ENCODE measurements at places on chromosomes 5 and 9.

- DNase-seq, result no peak
Measured at GRCh38 chr9:124040935-124041816, 29.6 kb downstream of the LHX2 start.

- DNase-seq, result no peak
Measured at GRCh38 chr5:66602621-66603020, 6.4 kb downstream of the MAST4 start.

DNA sequence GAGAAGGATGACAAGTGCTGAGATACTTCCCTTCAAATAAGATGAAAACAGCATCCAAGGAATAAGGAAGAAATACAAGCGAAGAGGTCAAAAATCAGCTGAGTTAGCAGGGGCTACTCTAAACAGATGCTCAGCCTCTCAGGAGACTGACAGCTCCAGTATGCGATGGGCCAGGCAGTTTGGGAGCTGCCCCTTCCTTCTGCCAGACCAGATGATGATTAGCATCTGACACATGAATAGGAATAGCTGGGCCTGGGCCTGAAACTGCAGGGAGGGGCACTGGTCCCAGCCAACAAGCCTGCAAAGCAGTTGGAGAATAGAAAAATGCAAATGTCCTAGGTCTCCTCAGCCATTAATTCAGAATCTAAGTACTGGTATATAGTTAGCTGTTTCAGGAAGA lies 13.1 kb upstream of the MAP3K1 start:
- DNase-seq, result no peak

GRCh38 chr5:135920199-135920598 lies 24.6 kb upstream of the IL9 start:
- DNase-seq, result no peak

DNA sequence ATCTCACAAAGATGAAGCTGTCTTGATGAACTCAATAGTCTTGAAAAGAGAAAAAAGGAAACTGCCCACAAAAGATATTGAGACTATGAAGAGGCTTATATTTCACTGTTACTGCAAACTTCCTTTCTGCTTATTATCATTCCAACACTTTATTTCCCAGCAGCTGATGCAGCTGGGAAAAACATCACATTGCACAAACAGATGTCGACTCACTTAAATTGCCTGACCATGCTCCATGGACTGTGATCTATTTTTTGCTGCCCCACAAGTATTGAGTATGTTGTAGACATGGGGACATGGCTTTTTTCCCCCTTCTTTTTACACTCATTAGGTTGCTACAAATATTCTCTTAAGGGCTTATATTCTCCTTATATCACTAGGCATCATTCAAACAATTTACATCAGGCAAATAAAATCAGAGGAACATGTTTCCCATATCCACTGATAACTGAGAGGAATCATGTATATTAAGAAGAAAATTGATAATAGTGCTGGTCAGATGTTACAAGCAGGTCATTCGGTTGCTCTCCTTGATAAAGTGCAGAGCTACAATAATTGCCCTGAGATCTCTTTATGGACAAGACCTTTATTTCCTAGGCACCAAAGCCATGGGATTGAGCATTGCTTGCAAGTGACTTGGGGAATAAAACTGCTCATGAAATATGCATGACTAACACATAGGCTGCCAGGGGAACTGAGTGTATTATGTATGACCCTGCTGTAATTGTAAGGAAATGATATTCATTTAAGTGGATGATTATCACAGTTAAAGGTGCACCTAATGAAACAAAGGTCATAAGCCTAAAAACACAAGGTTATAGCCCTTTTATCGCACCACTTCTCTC lies 509.9 kb downstream of the ZNF608 start:
- DNase-seq, result no peak

- no peak for DNase-seq
Measured at GRCh38 chr5:141077826-141078225, 16.6 kb upstream of the PCDHB2 start.

GRCh38 chr5:81249240-81249639 lies 16.1 kb downstream of the CKMT2 start:
- no peak for DNase-seq

GRCh38 chr5:91179018-91179417 lies 204.1 kb downstream of the ARRDC3 start:
- DNase-seq, result no peak

DNA sequence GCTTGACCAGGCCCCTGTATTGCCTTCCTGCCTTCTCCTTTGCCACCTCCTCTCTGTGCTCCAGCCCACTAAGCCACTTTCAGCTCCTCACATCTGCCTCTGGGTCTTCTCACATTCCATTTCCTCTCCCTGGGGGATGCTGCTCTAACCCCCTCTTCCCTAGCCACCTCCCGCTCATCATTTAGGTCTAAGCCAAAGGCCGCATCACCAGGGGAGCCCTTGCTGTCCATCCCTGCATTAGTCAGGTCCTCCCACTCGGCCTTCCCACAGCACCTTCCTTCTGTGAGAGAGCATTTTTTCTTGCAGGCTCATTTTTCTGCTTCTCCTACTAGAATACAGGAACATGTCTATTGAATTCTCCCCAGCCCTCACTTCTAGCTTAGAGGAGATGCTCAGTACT lies 72.6 kb upstream of the GALNT10 start:
- DNase-seq, result no peak

- DNase-seq, result no peak
Measured at GRCh38 chr5:165138236-165138635, 1632.8 kb downstream of the MAT2B start.

DNA sequence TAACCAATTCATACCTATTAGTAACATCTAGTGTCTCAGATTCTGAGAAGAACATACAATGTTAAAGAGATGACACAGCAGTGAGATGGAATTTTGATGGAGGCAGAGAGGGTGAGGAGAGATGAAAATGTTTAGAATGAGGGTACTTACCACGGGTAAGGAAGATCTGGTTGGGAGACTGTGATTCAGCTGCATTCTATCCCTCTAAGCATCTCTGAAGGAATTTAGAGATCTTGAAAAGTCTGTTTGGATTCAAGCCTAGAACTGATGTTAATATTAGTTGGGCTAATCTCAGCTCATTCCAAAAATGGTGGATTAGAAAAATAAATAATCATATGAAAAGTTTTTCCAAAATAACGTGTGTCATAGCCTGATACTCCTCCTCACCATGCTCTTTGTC lies 191.5 kb upstream of the CLINT1 start:
- DNase-seq, result no peak

DNA sequence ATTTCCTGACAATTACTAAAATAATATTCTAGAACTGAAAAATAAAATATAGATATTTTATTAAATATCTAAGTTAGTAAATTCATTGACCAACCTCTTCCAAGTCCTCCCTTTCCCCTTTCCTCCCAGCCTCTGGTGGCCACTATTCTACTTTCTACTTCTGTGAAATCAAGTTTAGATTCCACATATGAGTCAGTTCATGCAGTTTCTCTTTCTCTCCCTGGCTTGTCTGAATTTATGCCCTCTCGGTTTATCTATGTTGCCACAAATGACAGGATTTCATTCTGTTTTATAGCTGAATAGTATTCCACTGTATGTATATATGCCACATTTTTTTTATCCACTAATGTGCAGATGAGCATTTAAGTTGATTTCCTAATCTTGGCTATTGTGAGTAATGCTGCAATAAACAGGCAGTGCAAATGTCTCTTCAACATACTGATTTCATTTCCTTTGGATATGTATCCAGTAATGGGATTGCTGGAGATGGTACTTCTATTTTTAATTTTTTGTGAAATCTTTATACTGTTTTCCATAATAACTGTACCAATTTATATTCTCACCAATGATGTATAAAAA lies 52.3 kb downstream of the WDR36 start:
- DNase-seq, result no peak

DNA sequence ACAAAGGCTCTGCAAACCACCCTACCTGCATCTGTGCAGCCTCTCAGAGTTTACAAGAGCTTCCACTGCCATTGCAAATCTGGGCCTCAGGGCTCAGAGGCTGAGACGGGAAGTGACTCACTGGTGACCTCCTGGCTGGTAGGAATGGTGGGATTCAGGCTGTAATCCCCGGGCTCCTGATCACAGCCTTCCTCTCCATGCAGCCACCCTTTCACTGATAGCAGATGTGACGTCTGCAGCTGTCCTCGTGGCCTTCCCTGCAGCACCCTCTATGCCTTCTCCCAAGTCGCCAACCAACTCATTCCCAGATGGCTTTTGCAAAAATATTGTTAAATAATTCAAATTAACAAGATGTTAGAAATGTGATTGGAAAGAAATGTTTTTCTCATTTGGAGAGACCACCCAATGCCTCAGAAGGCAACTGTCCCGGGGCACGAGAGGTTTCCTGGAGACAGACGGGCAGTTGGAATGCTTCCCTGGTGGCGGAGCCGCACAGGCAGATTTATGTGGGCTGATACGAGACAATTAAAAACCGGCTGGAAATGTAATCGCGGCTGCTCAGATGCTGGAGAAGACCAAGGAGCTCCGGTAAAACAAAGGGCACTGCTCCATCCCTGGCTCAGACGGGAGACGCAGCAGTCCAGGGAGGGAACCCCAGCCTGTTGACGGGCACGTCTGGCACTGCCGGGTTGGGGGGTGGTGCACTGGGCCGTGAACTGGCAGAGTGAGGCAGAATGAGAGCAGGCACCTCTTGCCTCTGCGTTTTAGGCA lies 34.4 kb upstream of the SLC25A51 start:
- DNase-seq, result no peak

DNA sequence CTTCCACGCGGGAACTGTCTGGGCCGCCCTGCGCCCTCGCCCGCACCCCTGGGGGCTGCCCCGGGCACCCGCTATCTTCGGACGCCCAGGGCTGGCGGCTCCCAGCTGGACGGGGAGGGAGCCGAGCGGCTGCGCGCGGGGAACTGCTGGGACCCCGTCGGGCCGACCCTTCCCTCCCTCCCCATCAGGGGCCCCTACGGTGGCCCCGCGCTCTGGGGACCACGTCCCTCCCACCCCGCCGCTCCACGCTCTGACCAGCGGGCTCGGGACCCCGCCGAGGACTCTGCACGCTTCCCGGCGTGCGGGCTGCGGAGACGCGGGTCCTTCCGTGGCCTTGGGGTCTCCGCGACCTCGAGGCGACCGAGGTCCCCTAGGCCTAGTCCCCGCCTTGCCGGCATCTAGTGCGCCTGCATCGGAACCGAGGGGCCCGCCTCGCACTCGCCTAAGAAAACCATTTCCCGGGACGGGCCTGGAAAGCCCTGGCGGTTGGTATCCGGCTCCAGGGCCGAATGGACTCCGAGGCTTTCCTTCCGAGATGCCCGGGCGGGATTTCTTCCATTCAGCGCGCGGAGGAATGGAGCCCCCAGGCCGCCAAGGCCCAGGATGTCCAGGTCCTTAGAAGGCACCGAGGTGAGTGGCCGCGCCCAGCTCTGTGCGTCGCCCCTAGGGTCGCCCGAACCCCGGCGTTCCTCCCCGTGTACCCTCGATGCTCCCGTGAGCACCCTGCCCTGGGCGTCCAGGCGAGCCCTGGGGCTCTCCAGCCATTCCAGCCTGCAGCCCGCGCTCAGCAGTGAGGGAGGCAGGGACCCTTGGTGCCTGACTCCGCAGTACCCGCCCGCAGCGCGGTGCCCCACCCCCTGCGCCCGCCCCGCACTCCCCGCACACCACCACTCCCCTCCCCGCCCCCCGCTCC lies 705 bp upstream of the SLC6A3 start:
- DNase-seq, result no peak

DNA sequence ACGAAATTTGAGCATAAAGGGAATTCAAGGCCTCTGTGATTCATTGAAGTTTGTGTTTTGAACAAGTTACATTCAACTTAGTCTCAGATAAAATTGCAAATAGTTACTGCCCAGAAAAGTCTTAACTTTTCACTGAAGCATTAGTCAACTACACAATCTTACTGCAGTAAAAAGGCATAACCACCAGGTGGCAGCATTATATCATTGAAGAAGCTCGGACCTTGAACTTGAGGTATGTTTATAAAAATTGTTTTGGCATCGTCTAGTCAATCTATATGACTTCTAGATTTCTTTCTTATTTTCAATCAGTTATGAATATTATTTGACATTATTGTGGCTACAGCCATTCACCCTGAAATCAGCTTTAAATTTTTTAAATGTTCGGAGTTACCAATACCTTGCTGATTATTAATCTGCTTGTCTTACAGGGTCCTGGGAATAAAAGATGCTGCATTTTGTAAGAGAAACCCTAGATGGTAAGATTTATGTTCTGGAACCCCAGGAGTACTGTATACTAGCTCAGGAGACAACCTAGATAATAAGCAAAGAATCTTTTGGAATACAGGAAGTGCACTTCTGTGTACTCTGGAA lies 83.9 kb upstream of the GRAMD2B start:
- no peak for DNase-seq

- DNase-seq, result no peak
Measured at GRCh38 chr5:127609011-127609410, 39.9 kb upstream of the CTXN3 start.

- no peak for DNase-seq
Measured at GRCh38 chr9:468766-469426, 254.2 kb downstream of the DOCK8 start.

GRCh38 chr5:74030821-74031220 lies 404.8 kb downstream of the ARHGEF28 start:
- DNase-seq, result no peak
